ENCODE measurements at places on chromosomes 7 and 10. TPM values are rescaled to one million over a fixed set of nuclear protein-coding genes. Genes with fewer than 3 reads are reported as not detected.

ANKRD61 gene
- total RNA-seq, result 0.26 TPM

RBM20 gene
- total RNA-seq, result under 0.01 TPM

TMEM184A gene
- under 0.01 TPM for total RNA-seq

SH3PXD2A gene
- 26.2 TPM for total RNA-seq

UNC5B gene
- total RNA-seq, result 36.0 TPM

HIF1AN gene
- total RNA-seq, result 10.3 TPM

DNA sequence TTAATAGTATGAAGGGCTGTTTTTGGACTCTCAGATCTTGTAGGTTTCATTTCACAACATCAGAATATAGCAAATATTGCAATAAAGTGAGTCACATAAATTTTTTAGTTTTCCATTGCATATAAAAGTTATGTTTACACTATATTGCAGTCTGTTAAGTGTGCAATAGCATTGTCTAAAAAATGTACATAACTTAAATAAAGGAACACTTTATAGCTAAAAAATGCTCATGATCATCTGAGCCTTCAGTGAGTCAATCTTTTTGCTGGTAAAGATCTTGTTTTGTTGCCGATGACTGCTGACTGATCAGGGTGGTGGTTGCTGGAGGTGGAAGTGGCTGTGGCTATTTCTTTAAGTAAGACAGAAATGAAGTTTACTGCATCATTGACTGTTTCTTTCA lies 42.0 kb downstream of the ABCA13 start:
- DNase-seq, result no peak

DNA sequence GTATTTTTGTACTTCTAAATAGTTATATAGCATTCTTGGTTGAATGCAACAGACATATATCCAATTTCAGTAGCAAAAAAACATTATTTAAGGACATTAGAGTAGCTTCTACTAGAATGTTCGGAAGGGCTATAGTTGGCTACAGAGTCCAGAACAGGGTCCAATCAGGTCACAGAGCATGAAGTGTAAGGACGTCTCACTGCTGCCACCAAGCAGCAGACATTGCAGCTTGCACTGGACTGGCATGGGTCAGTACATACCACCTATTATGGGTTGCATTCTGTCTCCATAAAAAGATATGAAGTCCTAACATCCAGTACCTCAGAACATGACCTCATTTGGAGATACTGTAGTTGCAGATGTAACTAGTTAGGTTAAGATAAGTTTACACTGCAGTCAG lies 87.3 kb downstream of the LHFPL3 start:
- no peak for DNase-seq

DNA sequence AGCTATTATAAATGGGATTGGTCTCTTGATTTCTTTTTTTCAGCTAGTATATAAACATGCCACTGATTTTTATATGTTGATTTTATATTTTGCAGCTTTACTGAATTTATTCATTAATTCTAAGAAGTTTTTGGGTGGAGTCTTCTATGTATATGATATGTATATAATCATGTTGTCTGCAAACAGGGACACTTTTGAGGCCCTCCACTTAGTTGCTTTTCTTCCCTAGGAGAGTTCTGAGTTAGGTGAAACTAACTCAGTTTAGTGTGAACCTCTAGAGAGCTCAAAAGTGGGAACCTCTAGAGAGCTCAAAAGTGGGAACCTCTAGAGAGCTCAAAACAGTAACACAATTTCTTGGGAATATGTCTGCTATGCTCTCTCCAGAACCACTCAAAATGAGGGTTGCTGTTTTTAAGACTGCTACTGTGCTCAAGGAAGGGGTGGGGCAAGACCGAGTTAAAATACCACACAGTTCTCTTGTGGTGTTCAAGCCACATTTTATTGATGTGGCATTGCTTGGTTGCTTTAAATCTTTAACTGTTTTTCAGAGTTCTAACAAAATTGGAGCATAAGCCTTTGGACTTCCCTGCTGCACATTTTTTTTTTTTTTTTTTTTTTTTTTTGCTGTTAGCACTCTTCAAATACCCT lies 13.2 kb downstream of the CCDC7 start:
- DNase-seq, result no peak

- no peak for DNase-seq
Observed at GRCh38 chr10:116311706-116312490, 12.3 kb upstream of the CCDC172 start.

GRCh38 chr10:71213127-71213621 lies 804 bp downstream of the UNC5B start:
- DNase-seq, result peak; percentile 90

DNA sequence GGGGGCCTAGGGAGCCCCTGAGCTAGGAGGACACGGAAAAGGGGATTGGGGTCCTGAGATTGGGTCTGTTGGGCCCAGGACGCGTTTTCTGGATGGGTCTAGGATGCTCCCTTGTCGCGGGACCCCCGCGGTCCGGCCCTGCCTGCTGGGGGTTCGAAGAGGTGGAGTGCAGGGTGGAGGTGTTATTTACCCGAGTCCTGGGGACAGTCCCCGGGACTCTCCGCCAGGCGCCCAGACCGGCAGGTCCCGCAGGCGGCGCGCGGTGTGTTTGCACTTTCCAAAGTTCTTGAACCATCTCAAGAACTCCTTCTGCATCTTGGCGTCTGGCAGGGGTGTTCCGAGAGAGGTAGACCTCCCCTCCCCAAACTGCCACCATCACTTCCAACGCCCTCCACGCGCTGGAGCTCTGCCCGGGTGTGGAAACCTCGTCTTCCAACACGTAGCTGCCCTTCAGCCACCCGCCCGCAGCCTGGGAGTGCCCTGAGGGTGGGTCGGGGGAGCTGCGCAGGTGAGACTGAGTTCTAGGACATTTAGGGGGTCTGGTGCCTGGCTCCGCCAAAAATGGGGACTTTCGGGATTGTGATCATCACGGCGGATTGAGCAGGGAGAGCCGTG lies 569 bp downstream of the CAV1 start:
- no peak for DNase-seq

GRCh38 chr7:87627634-87627994 lies 584 bp upstream of the RUNDC3B start:
- no peak for DNase-seq

DNA sequence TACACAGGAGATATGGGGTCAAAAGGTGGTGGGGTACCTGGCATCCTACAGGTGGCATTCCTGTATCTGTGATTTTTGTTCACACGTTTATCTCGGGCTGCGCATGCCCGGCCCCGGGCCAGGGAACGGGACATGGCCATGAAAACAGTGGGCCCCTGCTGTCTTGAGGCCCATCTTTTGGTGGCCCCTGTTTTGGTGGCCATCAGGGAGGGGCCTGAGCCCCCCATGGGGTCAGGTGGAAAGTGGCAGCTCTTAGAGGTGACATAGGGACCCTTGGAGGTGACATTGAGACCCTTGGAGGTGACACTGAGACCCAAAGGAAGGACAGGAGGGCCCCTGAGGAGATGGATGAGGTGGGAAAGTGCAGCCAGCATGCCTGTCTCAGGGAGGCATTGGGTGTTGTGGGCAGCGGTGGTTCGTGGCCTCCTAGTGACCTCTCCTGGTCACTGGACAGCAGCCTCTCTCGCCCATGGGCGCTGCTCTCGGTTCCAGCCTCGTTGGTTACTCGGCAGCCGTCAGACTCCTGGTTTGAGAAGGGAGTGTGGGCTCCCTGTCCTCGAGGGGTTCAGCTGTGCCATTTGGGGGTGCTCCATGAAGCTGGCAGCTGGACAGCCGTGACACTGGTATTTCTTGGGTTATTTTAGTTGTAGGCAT lies 39.9 kb downstream of the INPP5A start:
- no peak for DNase-seq

- DNase-seq, result peak; percentile 86
Observed at GRCh38 chr7:137975221-137975620, 26.7 kb downstream of the CREB3L2 start.

- DNase-seq, result no peak
Observed at GRCh38 chr7:155800741-155801267, 11.5 kb downstream of the SHH start.

GRCh38 chr7:147804032-147804431 lies 786.5 kb upstream of the C7orf33 start:
- DNase-seq, result no peak

- DNase-seq, result peak; percentile 28
Observed at GRCh38 chr7:120273476-120273975, 551 bp downstream of the KCND2 start.

- DNase-seq, result no peak
Observed at GRCh38 chr7:52838981-52839411, 196.4 kb upstream of the POM121L12 start.

DNA sequence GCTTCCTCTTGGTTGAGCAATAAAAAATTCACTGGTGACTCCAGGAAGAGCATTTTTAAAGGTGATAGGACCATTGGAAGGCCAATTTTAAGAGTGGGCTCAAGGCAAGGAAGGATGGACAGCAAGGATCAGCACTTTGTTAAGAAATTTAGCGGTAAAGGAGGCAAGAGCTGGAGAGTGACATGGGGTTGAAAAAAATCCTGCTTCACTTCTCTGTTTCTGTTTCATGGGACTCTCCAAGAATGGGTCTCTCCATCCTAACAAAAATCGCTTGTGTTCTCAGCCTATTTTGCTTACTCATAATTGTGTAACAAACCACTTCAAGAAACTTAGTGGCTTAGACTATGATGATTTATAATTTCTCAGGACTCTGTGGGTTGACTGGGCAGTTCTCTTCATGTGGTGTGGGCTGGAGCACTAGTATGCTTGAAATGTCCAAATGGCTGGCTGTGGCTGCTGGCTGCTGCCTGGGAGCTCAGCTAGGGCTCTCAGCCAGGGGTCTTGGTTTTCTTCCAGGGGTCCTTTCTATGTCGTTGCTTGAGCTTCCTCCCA lies 59.8 kb upstream of the ZNRF2 start:
- peak; percentile 96 for DNase-seq

DNA sequence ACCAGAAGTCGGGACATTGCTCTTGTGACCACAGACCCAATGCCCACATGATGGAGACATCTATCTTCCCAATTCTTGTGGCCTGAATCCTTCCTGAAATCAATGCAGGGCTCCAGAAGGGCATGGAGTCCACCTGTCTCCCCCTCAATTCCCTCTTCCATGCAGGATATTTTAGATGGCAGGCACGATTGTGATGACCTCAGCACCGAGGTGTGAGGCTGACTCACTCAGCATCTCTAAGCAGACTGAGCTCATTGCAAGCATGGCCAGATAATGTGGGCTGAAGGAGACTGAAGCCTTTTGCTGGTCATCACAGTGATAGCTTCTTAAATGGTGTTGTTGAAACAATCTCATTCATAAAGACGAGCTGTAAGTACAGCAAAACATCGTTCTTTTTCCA lies 374.9 kb upstream of the PODXL start:
- no peak for DNase-seq

DNA sequence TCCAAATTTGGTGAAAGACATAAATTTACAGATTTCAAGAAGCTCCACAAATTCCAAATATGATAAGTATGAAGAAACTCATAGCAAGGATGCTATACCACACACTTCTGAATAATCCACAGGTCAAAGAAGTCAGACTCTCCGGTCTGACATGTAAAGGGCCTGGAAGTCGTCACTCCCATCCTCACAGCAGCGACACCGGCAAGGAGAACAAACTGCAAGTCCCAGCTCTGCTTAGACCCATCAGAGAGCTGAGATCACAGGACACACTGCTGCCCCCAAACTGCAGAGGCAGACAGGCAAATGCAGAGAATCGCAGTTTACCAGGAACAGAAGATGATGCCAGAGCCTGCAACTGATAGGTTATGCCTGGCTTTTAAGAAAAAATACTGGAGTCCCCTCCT lies 62.0 kb downstream of the AMZ1 start:
- DNase-seq, result no peak

DNA sequence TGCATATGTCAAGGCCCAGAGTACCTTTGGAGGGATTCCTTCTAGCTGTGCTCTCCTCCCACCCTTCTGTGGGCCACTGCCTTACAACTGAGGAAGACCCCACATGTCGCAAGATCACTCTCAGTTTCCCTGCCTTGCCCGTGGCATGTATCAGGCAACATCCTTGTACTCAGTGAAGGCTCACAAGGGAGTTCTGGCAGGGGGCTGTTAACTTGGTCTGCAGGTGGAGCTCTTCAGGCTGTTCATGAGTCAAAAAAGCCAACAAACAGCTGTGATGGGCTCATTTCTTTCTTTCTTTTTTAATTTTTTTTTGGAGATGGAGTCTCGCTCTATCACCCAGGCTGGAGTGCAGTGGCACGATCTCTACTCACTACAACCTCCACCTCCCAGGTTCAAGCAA lies 513.0 kb upstream of the ANKRD30A start:
- DNase-seq, result no peak

GRCh38 chr10:21732067-21732772 lies 198.2 kb downstream of the MLLT10 start:
- peak; percentile 69 for DNase-seq

DNA sequence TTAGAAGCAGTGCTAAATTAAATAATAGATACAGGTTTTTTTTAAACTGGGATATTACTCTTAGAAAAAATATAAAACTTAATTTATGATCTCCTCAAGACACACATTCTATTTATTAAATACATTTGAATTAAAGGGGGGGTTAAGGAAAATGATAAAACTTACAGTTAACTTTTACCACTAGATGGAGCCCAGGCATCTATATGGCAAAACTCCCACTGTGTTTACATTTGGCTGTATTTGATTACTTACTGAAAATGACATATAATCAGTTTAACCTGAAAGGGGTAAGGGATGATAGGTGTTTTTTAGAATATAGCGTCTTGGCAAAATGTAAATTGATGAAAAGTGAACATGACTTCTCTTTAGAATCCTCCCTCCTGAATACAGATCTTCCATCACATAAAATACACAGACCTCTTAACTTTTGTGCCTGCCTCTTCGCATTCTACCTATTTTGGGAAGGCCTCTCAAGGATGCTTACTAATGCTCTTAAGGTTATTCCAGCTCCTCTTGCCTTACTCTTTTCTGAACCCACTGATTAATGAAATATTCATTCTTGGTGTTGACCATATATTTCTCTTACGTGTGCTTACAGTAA lies 235.7 kb downstream of the AGMO start:
- peak; percentile 8 for DNase-seq

DNA sequence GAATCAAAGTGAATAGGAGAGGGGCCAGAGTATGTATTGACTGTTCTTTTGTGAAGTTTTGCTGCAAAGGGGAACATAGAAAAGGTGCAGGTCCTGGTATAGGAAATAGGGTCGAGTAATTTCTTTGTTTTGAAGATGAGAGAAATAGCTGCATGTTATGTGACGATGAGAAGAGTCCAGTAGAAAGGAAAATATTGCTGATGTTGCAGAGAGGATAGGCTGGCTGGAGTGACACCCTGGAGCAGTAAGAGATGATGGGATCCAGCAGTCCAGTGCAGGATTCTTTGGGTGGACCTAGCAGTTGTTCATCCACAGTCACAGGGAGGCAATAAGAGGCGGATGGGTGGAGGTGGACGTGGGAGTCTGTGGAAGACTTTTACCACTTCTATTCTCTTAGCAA lies 2.1 kb upstream of the BMS1 start:
- no peak for DNase-seq

- no peak for DNase-seq
Observed at GRCh38 chr7:153388611-153389010, 629.1 kb downstream of the ACTR3B start.

DNA sequence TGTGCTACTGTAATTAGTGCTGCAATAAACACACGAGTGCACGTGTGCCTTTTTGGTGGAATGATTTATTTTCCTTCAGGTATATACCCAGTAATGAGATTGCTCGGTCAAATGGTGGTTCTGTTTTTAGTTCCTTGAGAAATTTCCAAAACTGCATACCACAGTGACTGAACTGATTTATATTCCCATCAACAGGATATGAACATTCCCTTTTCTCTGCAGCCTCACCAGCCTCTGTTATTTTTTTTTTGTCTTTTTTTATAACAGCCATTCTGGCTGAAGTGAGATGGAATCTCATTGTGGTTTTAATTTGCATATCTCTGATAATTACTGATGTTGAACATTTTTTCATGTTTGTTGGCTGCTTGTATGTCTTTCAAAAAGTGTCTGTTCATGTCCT lies 922.9 kb upstream of the LRRN3 start:
- DNase-seq, result no peak

- DNase-seq, result no peak
Observed at GRCh38 chr10:118216020-118216419, 126.1 kb downstream of the FAM204A start.

Measured in fibroblast of lung (primary cell).